ENCODE measurements at places on chromosomes 4 and X.

GRCh38 chr4:54971474-54971950 lies 153.9 kb downstream of the KDR start:
- DNase-seq, result peak; percentile 25

- no peak for DNase-seq
Observed at GRCh38 chr4:168587411-168588125, 90.7 kb downstream of the PALLD start.

DNA sequence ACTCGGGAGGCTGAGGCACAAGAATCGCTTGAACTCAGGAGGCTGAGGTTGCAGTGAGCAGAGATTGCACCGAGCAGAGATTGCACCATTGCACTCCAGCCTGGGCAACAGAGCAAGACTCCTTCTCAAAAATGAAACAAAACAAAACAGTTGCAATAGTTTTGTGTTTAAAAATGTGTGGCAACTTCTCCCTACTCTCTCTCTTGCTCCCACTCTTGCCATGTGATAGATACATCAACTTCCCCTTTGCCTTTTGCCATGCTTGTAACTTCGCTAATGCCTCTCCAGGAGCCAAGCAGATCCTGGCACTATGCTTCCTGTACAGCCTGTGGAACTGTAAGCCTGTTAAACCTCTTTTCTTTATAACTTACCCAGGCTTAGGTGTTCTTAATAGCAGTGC lies 52.5 kb upstream of the INTU start:
- no peak for DNase-seq

GRCh38 chrX:43881410-43882293 lies 598 bp downstream of the MAOB start:
- no peak for DNase-seq

DNA sequence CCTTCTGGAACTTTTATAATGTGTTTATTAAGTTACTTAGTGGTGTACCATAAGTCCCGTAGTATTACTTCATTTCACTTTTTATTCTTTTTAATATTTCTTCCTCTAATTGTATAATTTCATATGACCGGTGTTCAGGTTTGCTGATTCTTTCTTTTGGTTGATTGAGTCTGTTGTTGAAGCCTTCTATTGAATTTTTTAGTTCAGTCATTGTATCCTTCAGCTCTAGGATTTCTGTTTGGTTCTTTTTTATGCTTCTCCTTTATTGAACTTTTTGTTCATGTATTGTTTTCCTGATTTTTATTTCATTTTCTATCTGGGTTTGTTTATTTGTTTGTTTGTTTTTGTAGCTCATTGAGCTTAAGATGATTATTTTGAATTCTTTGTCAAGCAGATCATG lies 8.8 kb downstream of the CEP44 start:
- no peak for DNase-seq

- DNase-seq, result no peak
Observed at GRCh38 chr4:74464291-74464690, 19.4 kb downstream of the AREG start.

DNA sequence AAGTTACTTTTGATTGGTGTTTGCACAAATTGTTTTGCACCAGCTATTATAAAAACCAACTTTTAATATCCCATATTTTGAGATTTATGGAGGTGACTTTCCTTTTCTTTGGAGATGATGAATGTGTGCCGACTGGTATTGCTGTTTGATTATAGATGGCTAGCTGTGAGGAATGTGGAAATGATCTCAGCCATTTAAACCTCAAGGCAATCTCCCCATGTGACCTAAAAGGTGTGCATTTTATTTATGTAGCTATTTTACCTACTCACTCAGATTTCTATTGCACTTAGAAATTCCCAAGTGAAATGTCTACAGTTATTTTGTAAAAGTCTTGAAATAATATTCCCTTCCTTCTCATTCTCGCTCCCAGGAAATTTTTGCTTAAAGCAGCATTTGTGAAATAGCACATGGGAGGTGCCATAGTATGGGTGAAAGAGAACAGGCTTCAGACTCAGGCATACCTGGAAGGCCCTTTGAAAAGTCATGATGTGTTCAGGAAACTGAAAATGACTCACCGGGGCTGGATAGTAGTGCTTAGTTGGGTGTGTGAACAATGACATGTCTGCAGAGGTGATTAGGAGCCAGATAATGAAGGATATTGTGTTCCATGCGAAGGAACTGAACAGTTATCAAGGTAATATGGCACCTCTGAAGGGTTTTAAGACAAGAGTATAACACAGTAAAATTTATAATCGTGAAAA lies 247.6 kb downstream of the CBLL2 start:
- DNase-seq, result no peak

DNA sequence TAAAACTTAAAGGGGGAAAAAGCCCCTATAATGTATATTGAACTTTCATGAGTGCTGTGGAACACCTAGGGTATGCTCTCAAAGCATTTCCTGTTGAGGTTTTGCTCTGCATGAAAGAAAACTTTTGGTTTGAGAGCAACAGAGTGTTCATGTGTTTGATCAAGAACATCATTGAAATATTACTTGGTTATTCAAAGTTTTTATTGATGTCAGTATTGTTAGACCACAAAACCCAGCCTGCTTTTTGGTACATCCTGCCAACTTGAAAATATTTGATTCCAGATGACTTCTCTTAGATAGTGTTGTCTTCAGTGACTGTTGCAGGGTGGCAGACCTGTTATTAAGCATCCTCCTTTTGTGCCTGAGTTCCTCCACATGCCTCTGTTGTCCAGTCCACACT lies 68.0 kb downstream of the N4BP2 start:
- no peak for DNase-seq

GRCh38 chr4:105991726-105992125 lies 96.5 kb downstream of the NPNT start:
- no peak for DNase-seq

DNA sequence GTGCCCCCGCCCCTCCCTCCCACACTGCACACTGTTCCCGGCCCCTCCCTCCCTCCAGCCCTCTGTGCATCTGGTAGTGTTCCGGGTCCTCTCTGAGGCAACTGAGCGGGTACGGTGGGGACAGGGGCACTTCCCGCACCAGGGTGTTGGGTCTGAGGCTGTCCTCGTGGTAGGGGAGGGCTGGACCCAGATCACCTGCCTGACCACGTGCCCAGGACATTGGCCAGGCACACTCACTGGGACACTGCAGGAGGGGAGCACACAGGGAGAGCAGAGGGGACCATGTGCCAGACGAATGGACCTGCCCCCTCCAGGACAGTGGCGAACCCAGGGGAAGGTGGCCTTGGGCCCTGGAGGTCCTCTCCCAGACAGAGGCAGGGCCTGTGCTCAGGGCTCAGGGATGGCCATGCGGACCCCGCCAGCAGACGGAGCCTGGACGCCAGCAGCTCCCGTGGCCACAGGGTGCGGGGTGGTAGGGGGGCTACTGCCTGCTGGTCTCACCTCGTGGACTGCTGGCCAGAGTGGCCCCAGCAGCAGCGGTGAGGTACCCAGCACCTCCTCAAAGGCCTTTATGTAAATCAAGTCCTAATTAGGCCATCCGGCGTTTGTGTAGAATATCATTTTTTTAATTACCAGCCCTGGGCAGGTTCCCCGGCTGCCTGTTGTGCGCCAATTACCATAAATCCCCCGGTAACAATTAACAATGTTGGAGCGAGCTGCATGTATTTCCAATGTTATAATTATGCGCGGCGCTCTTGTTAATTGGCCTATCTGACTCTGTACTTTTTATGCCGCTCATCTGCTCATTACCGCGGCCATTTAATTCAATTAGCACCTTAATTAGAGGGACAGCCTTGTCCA lies 106.9 kb downstream of the FAM53A start:
- DNase-seq, result no peak

DNA sequence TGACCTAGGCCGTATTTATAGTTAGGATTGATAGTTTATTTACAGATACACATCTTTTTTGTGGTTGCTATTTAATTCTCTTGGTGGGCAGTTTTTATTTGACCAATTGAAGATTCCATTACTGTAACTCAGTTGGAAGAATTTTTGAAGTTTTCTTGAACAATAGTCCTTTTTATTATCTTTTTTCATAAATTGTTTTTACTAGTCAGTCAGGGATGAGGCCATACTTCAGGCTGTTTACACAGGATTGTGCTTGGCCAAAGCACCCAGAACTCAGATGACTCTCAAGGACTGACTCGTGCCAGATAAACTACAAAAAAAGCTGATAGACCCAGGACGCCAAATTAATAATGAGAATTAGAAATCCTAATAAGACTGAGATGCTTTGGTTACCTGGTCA lies 7.0 kb downstream of the HERC3 start:
- DNase-seq, result no peak

DNA sequence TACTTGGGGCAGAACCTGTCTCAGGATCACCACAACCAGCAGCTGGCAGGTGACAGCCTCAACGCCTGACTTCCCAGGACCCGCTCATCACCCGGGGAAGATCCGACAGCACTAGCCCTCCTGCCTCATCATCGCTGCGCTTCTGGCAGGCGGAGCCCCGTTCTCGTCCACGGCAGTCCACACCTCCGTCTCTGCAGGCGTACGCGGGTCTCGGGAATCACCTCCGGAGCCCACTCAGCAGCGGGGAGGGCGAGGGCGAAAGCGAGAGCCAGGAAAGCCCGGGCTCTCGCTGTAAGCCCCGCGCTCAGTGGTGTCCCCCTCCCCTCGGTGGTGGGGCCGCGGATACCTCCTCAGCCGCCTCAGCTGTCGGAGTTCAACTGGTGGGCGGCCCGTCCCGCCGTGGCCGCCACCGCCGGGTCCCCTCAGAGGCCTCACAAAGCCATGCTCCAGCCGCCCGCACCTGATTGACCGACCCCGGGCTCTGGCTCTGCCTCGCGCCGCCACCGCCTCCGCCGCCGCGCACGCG lies 518 bp upstream of the CNKSR2 start:
- DNase-seq, result peak; percentile 2

GRCh38 chr4:114161809-114162208 lies 182.4 kb upstream of the ARSJ start:
- no peak for DNase-seq

- DNase-seq, result no peak
Observed at GRCh38 chr4:182179105-182179504, 64.1 kb upstream of the TENM3 start.

GRCh38 chr4:30518211-30518610 lies 202.0 kb upstream of the PCDH7 start:
- DNase-seq, result no peak

DNA sequence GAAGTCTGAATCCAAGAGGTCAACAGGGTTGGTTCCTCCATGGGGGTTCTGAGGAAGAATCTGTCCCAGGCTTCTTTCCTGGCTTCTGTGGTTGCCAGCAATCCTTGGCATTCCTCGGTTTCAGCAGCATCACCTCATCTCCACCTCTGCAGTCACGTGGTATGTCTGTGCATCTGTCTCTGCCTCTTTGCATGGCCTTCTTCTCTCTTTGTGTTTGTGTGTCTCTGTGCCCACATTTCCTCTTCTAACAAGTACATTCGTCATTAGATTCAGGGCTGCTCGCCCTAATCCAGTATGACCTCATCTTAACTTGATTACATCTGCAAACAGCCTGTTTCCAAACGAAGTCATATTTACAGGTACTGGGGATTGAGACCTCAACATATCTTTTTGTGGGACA lies 114.0 kb downstream of the BCOR start:
- DNase-seq, result no peak
